Left cardiac atrium (tissue), 4 donors: ENCODE measurements at places on chromosomes 16 and 17. TPM values are rescaled to one million over a fixed set of nuclear protein-coding genes. Genes with fewer than 3 reads are reported as not detected.
A peak's percentile ranks its signal among the peaks of the same experiment; 100 is the strongest.

DNA sequence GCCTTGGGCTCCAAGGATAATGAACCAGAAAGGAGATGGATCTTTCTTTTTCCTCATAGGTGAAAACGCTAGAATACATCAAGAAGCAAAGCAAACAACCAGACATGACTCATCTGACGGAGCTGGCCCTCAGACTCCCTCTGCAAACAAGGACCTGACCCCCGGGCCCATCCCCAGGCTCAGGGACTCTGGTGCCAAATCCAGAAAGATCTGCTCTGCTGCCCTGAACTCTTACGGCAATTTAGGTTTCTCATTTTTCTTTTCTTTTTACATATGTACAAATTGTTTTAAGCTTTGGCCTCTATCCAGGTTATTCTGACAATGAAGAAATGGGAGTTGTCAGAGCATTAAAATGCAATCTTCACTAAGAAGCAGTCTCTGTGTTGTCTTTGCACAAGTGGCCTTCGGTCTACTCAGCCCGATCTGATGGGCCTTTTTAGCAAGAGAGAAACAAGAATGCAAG is 17.7 kb downstream of the KNOP1 start:
- DNase-seq: no peak

GRCh38 chr16:8713635-8714172 is 39.3 kb downstream of the ABAT start:
- DNase-seq: no peak

GRCh38 chr17:15457723-15458094 is 9.7 kb downstream of the CDRT4 start:
- DNase-seq: no peak

DNA sequence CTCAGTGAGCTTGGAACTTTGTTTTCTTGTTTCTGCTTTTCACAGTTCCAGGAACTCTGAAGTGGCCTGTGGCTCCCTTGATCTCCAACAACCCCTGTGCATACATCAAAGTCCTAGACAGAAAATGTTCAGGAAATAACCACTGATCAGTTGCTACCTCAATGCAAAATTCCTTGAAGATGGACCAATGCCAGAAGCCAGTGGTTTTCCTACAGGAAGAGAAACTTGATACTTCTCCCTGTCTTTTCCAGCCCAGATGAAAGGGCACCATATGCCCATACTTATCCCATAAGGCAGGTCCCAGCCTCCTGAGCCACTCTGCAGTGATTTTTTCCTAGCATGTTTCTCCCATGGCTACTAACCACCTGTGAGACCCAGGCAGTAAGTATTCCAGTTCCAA is 12.3 kb upstream of the CDRT4 start:
- no peak for DNase-seq

DNA sequence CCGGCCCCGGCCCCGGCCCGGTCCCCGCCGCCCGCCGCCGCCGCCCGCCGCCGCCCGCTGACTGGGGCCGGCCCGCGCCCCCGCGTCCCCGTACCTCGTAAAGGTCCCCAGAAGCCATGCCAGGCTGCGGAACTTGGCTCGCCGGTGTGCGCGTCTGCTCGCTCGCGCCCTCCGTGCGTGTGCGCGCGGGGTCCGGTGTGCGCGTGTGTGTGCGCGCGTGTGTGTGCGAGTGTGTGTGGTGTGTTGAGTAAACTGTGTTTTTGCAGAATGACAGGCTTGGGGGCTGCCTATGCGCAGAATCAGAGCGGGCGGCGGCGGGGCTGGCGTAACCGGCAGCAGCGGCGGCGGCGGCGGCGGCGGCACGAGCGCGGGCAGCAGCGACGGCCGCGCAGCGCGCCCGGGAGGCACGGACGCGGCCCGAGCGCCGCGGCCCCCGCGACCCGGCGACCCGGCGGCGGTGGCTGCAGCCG is 307 bp downstream of the CDYL2 start:
- DNase-seq: peak; percentile 66

DNA sequence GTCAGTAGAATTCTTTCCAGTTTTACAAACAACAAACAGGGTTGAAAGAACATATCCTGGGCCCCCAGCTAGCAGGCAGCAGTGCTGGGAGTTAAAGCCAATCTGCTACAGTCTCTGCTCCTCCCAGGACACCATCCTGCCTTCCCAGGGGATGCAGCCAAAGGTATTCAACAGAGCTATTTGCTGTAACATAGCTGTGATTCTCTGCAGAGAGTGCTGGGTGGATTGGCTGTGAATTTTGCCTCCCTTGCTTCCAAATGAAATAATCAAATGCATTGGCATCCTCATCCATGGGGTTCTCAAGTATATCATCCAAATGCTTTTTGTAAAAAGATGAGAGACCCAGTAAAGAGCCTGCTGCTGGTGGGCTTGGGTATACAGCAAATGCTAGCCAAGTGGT is 124.3 kb downstream of the NPIPB5 start:
- no peak for DNase-seq

DNA sequence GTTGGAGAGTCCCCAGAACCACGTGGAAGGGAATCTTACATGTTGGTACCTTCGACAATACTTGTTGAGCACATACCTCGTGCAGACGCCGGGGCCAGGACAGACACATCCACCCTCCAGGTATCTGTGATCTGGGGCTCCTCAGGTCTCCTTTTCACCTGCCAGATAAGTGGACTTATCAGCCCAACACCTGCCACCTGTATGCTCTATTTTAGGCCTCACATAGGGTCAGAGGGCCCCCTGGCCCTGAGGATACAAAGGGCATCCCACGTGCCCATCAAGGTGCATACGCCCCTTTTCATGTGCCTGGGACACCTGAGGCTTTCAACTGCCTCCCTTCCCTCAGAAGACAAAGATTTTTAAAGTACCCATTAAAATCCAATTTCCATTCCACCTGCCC is 212.7 kb downstream of the MRTFB start:
- DNase-seq: no peak

GRCh38 chr16:85387171-85387507 is 226.0 kb upstream of the GSE1 start:
- no peak for DNase-seq

DNA sequence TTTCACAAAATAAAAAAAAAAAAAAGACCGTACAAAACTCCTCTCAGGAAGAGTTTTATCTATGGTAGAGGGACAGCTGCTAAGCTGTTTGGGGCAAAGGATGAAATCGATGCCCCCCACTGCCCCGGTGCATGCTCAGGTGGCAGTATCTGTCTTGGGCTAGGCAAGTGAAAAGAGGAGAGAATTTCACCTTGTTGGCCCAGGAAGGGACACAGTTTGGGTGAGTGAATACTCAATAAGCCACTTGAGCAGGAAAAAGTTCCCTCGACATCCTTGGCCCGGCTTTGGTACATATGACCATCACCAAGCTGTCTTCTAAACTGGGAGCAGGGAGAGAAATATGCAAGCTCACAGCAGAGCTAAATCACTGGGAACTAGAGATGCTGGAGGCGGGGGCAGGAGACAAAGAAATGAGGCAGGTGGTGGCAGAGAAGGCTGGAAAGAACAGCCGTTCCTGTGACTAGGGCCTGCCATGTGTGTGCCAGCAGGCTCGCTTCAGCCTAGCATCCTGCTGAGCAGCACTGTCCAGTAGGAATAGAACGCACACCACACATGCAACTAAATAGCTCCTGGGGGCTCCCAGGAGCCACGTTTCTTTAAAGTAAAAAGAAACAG is 8.2 kb upstream of the EIF1 start:
- DNase-seq: no peak

GRCh38 chr16:50263940-50264929 is 2.1 kb upstream of the ADCY7 start:
- DNase-seq: no peak

- DNase-seq: no peak
Measured at GRCh38 chr17:70268383-70268782, 99.1 kb downstream of the KCNJ2 start.

- no peak for DNase-seq
Measured at GRCh38 chr16:85868495-85868894, 30.5 kb upstream of the IRF8 start.

DNA sequence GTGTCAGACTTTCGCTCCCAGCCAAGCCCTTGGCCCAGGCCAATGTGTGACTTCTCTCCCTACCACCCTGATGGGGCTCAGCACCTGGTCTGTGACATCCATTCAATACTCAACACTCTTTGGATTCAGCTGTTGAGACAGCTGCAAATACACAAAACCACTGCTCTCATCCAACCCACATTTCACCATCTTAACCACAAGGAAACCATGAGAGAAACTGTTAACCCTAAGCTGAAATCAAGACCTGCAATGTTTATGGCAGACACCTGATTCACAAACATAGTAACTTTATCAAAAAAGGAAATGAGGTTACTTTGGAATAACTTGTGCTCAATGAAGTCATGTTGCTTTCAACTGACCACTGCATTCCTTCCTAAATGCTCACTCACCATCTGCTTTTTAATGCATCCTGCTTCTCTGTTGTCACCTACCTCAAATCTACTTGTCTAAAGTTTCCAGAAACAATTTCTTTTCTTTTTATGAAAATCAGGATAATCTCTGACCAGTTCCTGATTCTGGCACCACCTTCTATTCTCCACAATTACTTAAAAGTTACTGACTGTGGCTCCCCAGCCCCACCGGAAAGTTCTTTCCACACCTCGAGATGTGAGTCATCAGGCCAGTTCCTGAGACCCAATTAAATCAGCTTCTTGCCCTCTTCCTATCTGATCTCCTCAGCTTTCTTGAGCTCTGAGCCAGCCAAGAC is 88.2 kb downstream of the NOG start:
- no peak for DNase-seq

DNA sequence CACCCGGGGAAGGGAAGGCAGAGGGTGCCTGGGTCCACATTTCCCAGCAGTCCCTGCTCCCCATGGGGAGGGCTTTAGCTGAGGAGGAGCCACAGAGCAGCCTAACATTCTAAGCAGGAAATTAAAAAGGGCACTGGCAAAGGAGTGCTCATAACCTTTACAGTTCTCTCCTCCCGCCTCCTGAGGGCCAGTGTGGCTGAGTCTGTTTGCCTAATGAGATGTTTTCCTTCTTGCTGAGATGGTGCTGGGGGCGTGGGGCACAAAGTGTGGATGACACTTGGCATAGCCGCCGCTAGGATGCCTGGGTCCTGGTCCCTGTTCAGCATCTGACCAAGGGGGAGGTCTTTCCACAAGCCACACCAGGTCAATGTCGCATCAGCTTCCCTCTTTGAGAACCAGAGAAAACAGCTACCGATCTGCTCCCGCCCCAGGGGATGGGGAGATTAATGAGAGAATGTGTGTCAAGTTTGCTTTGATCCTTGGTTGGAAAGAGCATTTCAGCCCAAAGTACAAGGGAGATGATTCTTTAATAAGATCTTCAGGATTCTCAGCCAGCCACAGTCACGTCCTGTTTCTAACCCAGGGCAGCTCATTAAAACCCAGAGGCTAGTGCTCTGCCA is 5.8 kb downstream of the KIF18B start:
- DNase-seq: no peak

DNA sequence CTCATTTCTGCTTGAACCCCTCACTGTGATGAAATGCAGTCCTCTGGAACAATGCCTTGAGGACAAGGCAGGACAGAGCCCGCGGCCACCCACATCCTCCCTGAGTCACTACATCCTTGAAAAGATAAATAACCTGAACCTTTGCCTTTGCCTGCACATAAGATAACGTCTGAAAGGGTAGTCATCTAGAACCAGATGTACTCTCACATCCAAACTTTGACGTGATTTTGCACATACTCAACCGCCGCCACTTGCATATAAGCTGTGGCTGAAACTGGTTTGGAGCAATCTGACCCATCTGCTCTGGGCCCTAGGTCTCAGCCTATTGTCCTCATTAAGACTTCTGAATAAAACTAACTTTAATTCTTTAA is 252.1 kb downstream of the PHKB start:
- peak; percentile 24 for DNase-seq

DNA sequence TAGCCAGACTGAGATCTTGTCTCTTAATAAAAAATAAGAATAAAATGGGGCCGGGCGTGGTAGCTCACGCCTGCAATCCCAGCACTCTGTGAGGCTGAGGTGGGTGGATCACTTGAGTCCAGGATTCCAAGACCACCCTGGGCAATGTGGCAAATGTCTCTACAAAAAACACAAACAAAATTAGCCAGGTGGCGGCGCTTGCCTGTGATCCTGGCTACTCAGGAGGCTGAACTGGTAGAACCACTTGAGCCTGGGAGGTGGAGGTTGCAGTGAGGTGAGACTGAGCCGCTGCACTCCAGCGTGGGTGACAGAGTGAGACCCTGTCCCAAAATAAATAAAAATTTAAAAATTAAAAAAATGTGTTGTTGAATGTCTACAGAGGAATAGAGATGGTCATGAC is 2.9 kb upstream of the DEF8 start:
- DNase-seq: no peak

GRCh38 chr16:1036166-1036565 is 36.4 kb upstream of the SSTR5 start:
- DNase-seq: no peak

- DNase-seq: peak; percentile 57
Measured at GRCh38 chr16:4388271-4389021, 16.8 kb downstream of the VASN start.

DNA sequence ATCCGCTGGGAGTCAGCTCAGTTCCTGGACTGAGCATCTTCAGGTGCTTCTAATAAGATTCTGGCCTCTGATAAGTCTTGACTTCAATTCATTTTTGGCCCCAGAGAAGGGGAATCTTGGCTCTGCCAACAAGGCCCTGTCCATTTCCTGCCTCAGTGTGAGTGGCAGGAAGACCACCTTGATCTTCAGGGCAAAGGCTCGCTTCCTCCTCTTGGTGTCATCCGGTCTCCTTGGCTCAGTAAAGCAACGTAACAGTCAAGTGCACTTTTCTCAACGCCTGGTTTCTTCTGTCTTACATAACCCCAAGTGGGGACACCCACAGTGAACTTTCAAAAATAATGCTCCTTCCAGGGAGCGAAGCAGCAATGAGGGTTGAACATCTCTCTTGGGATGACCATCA is 169.8 kb downstream of the PRKCB start:
- no peak for DNase-seq

DNA sequence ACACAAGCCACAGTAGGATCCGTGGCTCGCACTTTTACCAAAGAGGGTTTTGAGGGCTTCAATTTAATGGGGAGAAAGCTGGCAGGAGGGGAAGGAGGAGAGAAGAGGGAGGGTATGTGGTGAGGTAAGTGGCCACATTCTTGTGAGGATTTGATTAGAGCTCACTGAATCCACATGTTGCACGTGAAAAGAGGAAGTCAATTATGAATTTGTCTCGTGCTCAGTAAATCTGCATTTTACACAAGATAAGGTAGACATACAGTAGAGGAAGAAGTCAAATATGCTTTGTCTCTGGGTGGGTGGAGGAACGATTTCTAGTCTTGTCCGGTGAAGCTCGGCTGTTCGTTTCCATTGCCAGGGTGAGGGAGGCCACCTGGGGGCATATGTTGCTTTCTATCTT is 862 bp downstream of the ZNF232 start:
- no peak for DNase-seq

GRCh38 chr17:66165537-66166123 is 26.3 kb downstream of the CEP112 start:
- no peak for DNase-seq

HLF gene
- 36.8 TPM for total RNA-seq

TBC1D26 gene
- not detected for total RNA-seq

CACNG5 gene
- total RNA-seq: not detected

METTL26 gene
- total RNA-seq: 61.8 TPM

RHBDL1 gene
- total RNA-seq: 1.2 TPM

SLFN11 gene
- total RNA-seq: 27.4 TPM

PYDC1 gene
- total RNA-seq: not detected
